Memory B cell (primary cell): ENCODE measurements at places on chromosomes 16 and 17.

DNA sequence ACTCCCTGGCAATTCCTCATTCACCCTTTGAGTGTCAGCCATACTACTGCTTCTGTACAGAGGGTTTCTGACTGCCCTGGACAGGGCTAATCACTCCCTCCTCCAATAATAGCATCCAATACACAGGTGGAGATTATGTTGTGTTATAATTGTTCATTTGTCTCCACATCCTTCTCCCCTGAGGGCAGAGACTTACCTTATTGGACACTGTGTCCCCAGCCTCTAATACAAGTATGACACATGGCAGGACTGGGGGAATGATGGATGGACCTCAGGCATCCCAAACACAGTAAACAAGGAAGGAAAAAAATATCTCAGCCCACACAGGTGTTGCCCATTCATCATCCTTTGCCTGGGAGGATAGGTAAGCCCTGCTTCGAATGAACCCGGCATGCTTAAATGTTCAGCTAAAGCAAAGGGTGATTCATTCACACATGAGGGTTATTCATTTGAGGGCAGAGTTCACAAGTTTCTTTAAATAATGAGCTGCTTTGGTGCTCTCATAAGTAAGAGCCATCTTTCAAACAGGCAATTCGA is 34.8 kb downstream of the MMD start:
- no peaks in the 10 kb centered on the region for H3K4me1 ChIP-seq
- peaks cover 6% of the 10 kb centered on the region for H3K27me3 ChIP-seq
- no peak overlapping the region for H3K27ac ChIP-seq
- H3K36me3 ChIP-seq, result no peaks in the 10 kb centered on the region

DNA sequence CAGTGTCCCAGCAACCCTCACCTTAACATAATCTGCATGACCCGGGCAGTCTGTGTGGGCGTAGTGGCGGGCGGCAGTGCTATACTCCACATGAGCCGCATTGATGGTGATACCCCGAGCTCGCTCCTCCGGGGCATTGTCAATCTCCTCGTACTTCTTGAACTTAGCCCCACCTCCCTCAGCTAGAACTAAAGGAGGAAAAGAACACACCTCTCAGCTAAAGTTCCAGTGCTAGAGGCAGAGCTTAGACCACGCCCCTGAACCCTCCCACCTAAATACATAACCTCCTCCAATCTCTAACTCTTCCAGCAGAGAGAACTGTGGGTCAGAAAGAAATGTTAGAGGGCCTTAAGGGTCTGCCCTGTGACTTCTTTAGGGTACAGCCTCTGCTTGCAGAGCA is 855 bp downstream of the TUFM start:
- no peak for DNase-seq
- no peaks in the 10 kb centered on the region for H3K27me3 ChIP-seq
- H3K4me3 ChIP-seq, result peak overlapping the region; percentile 94
- peaks cover 9% of the 10 kb centered on the region for H3K36me3 ChIP-seq
- H3K27ac ChIP-seq, result peak overlapping the region; percentile 18

GRCh38 chr17:14752011-14752410 is 451.1 kb downstream of the HS3ST3B1 start:
- DNase-seq, result no peak
- no peaks in the 10 kb centered on the region for H3K4me1 ChIP-seq
- no peaks in the 10 kb centered on the region for H3K36me3 ChIP-seq
- no peak overlapping the region for H3K27ac ChIP-seq
- H3K4me3 ChIP-seq, result no peak overlapping the region
- H3K27me3 ChIP-seq, result peaks cover 7% of the 10 kb centered on the region

- no peak for DNase-seq
- H3K4me1 ChIP-seq, result no peaks in the 10 kb centered on the region
- H3K27me3 ChIP-seq, result peaks cover 21% of the 10 kb centered on the region
- H3K27ac ChIP-seq, result no peak overlapping the region
- no peak overlapping the region for H3K4me3 ChIP-seq
Measured at GRCh38 chr16:24364596-24364995, 108.5 kb downstream of the CACNG3 start.

- H3K27me3 ChIP-seq, result no peaks in the 10 kb centered on the region
- H3K36me3 ChIP-seq, result peaks cover 2% of the 10 kb centered on the region
- H3K4me3 ChIP-seq, result no peak overlapping the region
- H3K4me1 ChIP-seq, result peaks cover 7% of the 10 kb centered on the region
- DNase-seq, result no peak
- no peak overlapping the region for H3K27ac ChIP-seq
Measured at GRCh38 chr16:11248133-11248532, 7.9 kb downstream of the SOCS1 start.

- H3K4me1 ChIP-seq, result peaks cover 47% of the 10 kb centered on the region
- no peaks in the 10 kb centered on the region for H3K27me3 ChIP-seq
- peak overlapping the region; percentile 74 for H3K4me3 ChIP-seq
Measured at GRCh38 chr16:83806036-83806435, 1.7 kb upstream of the HSBP1 start.

DNA sequence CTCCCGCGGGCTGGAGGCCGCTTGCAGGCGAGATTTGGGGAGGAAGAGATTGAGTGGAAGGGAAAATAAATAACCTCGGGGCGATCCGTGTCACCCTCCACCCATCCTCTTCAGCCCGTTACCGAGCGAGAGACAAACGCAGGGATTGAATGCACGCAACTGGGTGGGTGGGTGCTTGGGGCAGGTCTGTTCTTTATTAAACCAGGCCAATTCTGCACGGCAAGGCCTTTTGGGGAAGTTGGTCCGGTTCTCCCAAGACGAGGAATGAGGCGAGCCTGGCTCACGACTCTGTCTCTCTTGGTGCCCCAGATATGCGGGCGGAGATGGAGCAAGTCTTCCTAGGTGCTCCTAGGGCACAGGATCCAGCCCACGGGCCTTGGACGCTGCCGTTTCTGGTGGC is 396 bp upstream of the HOXB7 start:
- no peak for DNase-seq
- peaks cover 2% of the 10 kb centered on the region for H3K36me3 ChIP-seq
- peaks cover 19% of the 10 kb centered on the region for H3K4me1 ChIP-seq
- H3K4me3 ChIP-seq, result peak overlapping the region; percentile 89
- peak overlapping the region; percentile 74 for H3K27ac ChIP-seq
- peaks cover 33% of the 10 kb centered on the region for H3K27me3 ChIP-seq

GRCh38 chr16:50742576-50743200 is 802 bp downstream of the CYLD start:
- no peaks in the 10 kb centered on the region for H3K27me3 ChIP-seq
- H3K36me3 ChIP-seq, result peaks cover 31% of the 10 kb centered on the region
- DNase-seq, result peak; percentile 65
- H3K27ac ChIP-seq, result peak overlapping the region; percentile 97
- peaks cover 36% of the 10 kb centered on the region for H3K4me1 ChIP-seq
- peak overlapping the region; percentile 86 for H3K4me3 ChIP-seq

- no peak overlapping the region for H3K4me3 ChIP-seq
- H3K4me1 ChIP-seq, result peaks cover 39% of the 10 kb centered on the region
- H3K27me3 ChIP-seq, result no peaks in the 10 kb centered on the region
- peaks cover 5% of the 10 kb centered on the region for H3K36me3 ChIP-seq
- no peak for DNase-seq
Measured at GRCh38 chr17:82865274-82865673, 25.5 kb upstream of the ZNF750 start.

DNA sequence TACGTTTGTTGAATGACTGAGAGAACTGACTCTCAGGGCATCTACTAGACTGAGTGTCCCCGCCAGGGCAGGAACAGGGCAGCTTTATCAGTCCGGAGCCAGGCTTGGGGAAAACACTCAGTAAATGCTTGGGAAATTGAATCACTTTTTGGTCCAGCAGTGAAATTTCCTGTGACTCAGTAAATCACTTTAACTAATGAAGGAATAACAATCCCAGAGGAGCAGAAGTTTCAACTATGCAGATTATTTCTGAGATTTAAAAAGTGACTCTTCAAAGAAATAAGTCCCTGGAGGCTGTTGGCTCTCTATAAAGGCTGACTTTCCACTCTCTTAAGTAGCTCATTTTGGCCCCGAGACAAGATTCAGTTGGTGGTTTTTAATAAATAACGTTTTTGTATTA is 101.8 kb downstream of the FOXL1 start:
- peaks cover 14% of the 10 kb centered on the region for H3K27me3 ChIP-seq
- no peak overlapping the region for H3K27ac ChIP-seq
- no peak overlapping the region for H3K4me3 ChIP-seq
- DNase-seq, result no peak
- peaks cover 6% of the 10 kb centered on the region for H3K36me3 ChIP-seq

DNA sequence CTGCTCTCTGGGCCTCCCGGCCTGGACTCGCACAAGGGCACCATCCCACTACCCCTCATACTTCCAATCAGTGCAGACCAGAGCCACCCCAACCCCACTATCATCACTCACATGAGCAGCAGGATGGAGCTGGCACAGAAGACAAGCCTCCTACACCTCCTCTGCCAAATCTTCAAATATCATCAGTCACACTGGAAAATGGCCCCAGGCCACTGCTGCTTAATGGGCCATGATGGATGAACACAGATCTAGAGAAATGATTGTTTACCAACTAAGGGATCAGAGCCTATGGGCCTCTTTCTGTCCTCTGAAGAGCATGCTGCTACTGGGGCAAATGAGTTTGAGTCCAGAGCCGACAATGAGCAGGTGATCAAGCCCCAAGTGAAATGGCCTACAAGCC is 165.5 kb downstream of the GRIN2A start:
- DNase-seq, result no peak
- no peaks in the 10 kb centered on the region for H3K4me1 ChIP-seq
- H3K27ac ChIP-seq, result no peak overlapping the region
- no peaks in the 10 kb centered on the region for H3K36me3 ChIP-seq
- peaks cover 11% of the 10 kb centered on the region for H3K27me3 ChIP-seq
- H3K4me3 ChIP-seq, result no peak overlapping the region

DNA sequence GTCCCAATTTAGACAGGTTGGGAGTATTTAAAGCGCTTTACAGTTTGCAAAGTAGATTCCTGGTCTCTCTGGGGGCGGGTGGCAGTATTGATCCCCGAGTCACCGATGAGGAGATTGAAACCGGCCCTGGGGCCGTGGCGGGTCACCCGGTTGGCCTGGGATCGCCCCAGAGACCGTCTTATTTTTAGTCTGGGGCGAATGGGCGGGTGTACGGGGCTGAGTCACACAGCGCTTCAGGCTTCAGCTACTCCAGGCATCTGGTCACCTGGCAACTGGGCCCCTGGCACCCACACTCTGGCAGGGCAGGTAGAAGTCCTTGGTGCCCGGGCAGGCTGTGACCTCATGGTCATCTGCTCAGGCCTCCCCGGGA is 669 bp downstream of the MIEF2 start:
- H3K36me3 ChIP-seq, result peaks cover 3% of the 10 kb centered on the region
- peak overlapping the region; percentile 83 for H3K4me3 ChIP-seq
- H3K27me3 ChIP-seq, result no peaks in the 10 kb centered on the region
- DNase-seq, result no peak
- H3K27ac ChIP-seq, result peak overlapping the region; percentile 73
- peaks cover 12% of the 10 kb centered on the region for H3K4me1 ChIP-seq

- peaks cover 34% of the 10 kb centered on the region for H3K4me1 ChIP-seq
- no peak for DNase-seq
- H3K36me3 ChIP-seq, result peaks cover 6% of the 10 kb centered on the region
- H3K4me3 ChIP-seq, result no peak overlapping the region
- no peaks in the 10 kb centered on the region for H3K27me3 ChIP-seq
Measured at GRCh38 chr17:73550556-73550955, 93.7 kb downstream of the SDK2 start.

DNA sequence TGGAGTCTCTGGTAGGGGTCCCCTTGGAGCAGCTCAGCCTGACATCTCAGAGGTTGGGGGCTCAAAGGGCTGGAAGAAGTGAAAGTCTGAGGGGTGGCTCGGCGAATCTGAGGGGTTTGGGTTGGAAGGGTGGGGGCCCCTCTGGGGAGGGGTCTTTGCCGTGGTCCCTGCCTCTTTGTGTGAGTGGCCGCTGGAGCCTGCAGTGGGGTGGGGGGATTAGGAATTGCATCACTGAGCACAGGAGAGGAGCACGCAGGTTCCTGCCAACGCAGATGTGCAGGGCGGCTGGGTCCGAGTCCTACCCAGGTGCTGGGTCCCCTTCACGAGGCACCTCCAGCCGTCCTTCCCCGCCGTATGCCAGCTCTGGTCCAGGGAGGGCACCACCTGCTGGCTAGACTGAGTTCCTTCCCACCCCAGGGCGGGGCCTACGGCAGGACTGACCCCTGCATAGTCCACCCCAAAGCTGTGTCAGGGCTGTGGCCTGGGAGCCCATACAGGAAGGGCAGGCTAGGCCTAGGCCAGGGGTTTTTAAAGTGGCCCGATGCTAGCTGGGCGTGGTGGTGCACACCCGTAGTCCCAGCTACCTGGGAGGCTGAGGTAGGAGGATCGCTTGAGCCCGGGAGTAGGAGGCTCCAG is 9.9 kb downstream of the FMNL1 start:
- DNase-seq, result no peak
- peaks cover 62% of the 10 kb centered on the region for H3K4me1 ChIP-seq
- peaks cover 17% of the 10 kb centered on the region for H3K36me3 ChIP-seq
- H3K4me3 ChIP-seq, result no peak overlapping the region

GRCh38 chr17:82375359-82376041 is 3.9 kb downstream of the UTS2R start:
- no peak for DNase-seq
- no peaks in the 10 kb centered on the region for H3K36me3 ChIP-seq
- no peak overlapping the region for H3K4me3 ChIP-seq

DNA sequence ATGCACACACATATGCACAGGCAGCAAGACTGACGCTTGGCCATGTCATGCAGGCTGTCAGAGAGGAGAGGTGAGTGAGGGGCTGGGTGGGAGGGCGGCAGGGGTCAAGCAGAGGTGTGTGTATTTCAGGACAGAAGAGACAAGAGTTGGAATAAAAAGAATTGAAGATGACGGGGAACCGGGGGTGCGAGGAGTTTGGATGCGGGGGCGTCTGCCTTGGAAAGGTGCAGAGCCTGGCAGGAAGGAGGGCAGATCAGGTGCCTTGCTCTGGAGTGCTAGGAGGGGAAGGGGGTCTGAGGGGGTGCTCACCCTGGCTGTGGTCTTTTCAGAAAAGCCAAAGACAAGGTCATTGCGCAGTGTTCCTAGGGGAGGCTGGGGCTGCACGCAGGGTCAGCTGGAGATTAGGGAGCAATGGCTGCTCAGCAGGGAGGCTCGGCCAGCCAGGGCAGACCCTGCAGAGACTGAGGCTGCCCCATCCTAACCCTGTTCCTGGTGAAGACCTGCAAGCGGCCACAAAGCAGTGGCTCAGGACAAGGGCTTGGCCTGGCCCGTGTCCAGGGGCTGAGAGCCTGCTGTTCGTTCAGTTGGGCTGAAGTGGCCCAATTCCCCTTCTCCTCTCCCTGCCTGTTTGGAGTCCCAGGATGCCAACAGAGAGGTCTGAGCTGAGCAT is 23.7 kb upstream of the CBX4 start:
- H3K4me3 ChIP-seq, result no peak overlapping the region
- H3K27me3 ChIP-seq, result peaks cover 30% of the 10 kb centered on the region

DNA sequence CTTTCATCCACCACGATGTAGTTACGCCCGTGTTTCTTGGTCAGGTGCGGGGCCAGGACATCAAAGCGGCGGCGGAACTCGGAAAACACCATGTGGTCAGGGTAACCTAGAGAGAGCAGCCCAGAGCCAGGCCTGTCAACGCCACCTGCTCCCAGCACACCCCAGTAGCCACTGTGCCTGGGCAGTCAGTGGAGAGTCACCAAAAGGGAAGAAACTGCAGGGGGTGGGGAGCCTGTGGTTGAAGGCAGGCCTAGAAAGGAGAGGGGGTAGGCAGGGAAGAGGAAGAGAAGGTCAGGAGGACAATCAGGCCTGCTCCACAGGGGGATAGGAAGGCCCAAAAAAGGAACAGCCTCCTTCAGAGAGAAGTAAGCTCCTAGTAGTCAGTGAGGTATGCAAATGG is 64.1 kb downstream of the PIPOX start:
- DNase-seq, result no peak
- no peaks in the 10 kb centered on the region for H3K27me3 ChIP-seq
- H3K4me3 ChIP-seq, result no peak overlapping the region
- peaks cover 48% of the 10 kb centered on the region for H3K36me3 ChIP-seq
- H3K4me1 ChIP-seq, result peaks cover 5% of the 10 kb centered on the region

GRCh38 chr17:66420961-66421371 is 118.6 kb downstream of the PRKCA start:
- no peak overlapping the region for H3K27ac ChIP-seq
- H3K36me3 ChIP-seq, result no peaks in the 10 kb centered on the region
- H3K4me1 ChIP-seq, result no peaks in the 10 kb centered on the region
- DNase-seq, result no peak
- peaks cover 2% of the 10 kb centered on the region for H3K27me3 ChIP-seq
- no peak overlapping the region for H3K4me3 ChIP-seq
